ENCODE measurements at places on chromosomes 11 and 22.

DNA sequence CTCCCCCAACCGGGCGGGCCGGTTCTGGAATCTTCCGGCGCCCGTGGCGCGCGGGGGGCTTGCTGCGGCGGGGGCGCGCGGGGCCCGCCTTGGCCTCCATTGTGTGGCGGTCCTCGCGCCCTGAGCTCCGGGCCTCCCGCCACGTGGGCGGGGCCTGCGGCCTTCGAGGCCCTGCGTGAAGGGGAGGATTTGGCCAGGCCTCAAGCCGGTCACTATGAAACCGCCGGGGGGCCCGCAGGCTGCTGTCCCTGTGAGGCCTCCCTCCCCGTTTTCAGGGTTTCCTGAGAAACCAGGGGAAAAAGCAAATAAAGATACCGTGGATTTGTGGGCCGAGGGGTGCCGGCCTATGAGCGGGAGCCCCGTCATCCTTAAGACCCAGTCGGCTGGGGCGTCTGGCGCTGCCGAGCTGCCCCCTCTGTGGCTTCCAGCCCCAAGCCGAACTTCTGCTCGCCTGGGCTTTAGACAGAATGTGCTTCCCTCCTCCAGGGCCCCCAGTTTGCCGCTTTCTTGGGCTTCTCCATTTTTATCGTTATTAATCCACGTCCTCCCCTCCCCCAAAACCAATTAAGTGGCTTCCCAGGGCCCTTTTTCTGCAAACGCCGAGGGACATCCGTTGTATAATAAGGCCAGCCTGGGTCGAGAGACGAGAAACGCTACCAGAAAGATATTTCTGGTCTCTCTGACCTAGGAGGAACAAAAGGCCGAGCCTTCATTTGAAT, 602 bp downstream of the EWSR1 start:
- DNase-seq: peak; percentile 72

- DNase-seq: no peak
These were observed 69.8 kb downstream of the ARFGAP2 start for GRCh38 chr11:47106798-47107411.

DNA sequence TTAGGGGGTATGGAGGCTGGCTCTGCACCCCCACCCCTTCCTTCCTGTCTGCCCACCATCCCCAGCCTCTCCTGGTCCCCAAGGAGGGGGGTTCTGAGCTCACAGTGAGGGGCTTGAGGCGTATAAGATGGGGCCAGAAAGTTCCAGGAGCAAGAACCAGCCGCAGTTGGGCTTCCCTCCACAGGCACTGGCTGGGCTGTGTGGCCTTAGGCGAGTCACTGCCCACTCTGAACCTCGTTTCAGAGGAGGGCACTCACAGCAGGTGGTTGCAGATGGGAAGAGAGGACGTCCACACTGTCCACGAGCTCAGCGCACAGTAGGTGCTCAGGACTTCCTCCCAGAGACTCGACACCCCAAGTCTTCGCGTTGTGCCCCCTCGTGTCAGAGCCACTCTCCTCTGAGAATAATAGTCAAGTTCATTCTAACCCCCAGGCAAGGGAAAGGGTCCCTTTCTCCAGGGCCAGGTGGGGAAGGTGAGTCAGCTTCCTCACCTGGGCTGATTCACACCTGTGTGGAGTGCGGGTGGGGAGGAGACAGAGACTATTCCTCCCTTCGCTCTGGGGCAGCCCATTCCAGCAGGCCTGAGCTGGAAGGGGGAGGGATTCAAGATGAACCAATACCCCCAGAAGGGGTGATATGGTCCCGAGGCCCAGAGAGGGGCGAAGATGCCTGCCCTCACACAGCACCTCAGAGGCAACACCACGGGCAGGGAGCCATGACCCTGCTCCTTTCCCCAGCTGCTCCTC, 29.3 kb downstream of the RPL3 start:
- no peak for DNase-seq

GRCh38 chr11:32087597-32087996, 3.3 kb upstream of the RCN1 start:
- DNase-seq: peak; percentile 60

DNA sequence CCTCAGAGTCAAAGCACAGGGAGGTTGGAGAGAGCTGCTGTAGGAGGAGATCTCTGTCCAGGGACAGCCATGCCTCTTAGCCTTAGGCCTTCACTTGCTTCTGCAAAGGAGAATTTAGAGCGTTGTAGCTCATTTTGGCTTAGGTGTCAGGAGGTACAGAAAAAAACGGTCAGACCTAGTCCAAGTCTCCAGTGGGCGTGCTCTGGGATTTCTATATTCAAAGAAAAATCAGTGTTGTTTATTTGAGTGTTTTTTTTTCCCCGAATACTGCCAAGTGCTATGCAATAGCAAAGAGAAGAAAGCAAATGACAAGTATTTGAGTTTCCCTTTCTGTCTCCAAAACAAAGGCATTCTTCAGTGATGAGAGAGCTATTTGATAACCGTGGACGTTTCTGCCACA, 22.7 kb upstream of the OPCML start:
- no peak for DNase-seq

GRCh38 chr11:1055109-1055703, 18.7 kb upstream of the MUC6 start:
- DNase-seq: no peak

- peak; percentile 63 for DNase-seq
These were observed 236.7 kb downstream of the TTC28 start for GRCh38 chr22:28442711-28443525.

DNA sequence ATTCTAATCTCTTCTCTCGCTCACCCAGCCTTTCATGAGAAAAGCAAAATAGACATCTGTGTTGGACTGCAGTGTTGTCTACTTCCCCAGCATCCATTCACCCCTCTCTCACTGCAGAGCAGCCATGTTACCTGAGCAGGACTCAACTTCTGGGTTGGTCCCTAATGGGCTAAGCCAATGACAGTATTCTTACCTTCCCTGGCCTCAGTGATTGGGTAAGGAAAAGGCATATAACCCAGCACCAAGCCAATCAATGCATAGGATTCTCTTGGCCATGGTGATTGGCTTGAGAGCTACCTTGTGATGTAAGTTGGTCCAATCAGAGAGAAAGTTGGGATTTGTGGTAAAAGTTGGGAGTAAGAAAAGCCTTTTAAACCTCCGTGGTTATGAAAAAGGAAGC, 99.8 kb upstream of the NECTIN1 start:
- no peak for DNase-seq

GRCh38 chr22:41217553-41218157, 12.5 kb downstream of the L3MBTL2 start:
- peak; percentile 94 for DNase-seq

GRCh38 chr11:96459751-96460150, 69.9 kb downstream of the JRKL start:
- DNase-seq: no peak

DNA sequence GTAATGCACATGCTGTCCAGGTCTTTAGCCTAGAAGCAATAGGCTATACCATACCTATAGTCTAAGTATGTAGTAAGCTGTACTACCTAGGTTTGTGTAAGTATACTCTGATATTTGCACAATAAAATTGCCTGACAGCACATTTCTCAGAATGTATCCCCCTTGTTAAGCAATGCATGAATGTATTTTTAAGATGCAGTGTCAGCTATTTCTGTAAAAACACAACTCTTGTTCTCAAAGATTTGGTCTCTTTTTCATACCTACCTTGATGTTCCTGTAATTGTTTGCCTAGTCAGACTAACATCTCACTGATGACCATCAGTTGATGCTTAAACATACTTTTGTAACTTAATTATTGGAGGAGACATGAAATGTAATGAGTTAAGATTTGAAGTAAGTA, 619.9 kb downstream of the CNTN5 start:
- no peak for DNase-seq

DNA sequence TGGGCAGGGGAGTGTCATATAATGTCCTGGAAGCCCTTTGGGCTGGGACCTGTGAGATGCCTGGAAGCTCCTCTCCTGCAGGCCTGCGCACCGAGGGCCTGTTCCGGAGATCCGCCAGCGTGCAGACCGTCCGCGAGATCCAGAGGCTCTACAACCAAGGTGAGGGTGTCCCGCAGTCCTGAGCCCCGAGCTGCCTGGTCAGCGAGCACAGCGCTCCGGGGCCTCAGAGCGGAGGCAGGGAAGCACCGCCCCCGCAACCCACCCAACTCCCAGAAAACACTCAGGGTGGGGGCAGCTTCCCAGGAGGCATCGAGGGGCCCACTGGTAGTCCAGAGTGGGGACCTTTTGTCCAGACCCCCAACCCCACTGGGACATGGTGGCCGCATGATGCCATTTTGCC, 95.5 kb downstream of the ARHGAP8 start:
- no peak for DNase-seq

DNA sequence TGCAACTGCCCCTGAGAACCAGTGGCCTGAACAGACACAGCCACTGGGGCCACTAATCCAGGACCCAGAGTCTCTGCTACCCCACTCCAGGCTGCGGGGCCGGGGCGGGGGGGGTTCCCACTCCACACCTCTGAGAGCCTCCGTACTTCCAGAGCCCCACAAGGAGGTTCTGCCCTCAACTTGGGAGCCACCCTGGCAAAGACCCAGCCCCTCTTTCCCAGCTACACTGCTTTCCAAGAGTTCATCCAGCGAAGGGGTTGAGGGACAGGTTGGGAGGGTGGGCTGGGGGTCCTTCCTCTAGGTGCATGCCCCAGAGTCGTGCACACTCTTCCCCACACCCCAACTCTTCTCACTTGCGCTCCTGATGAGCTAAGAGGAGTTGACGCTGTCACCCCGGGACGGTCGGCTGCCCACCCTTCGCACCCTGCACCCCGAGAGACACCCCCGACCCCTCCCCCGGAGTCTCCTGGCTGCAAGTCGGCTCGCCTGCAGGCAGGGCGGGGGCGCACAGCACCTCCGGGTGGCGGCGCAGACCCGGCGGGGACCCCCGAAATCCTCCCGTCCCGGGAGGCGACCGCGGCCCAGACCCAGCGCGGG, 531 bp downstream of the RAB3IL1 start:
- no peak for DNase-seq
